ENCODE measurements at places on chromosomes 12 and 14.

DNA sequence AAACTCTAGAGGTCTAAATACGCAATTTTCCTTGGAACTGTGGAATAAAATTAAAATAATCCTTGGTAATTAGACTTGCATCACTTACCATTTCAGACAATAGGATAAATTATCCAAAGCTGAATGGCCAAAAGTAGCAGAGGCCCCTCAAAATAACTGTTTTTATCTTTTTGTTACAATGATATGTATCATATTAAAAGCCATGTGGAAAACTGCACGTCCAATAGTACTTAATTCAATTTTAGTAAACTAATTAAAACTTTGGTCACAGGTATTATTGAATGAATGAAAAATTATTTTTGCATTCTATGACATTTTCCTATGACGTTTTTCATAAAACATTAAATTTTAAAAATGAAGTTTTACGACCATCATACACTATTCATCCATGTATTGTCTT, 98.5 kb downstream of the CDK17 start:
- no peak for DNase-seq

- DNase-seq, result peak; percentile 49
Measured at GRCh38 chr14:59632381-59632780, 55.8 kb upstream of the CCDC175 start.

DNA sequence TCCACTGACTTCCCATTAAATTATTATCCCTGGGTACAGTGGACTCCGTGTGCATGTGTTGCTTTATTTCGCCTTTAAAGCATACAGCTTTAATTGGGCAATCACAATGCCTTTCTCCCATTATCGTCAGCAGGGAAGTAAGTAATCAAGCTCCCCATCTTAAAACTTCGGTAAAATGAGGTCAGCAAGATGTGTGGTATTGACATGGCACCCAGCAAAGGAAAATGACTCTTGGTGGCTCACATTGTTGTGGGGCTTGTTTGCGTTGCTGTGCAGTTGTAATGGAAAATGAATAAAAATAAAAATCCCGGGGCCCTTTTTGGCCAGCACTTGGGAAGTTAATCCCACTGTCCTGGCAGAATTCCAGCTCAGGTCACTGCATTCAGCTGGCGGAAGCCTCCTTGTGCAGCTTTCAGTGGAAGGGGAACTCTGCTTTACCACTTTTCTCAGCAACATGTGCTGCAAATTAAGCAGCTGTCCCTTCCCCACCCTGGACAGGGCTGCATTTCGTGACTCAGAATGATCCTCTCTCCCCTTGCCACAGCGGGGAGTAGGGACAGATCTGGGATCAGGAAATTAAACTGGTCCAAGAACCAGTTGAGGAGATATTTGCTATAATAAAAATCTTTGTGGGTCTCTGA, 13.9 kb upstream of the ATP2A2 start:
- peak; percentile 90 for DNase-seq

GRCh38 chr12:89225401-89225800, 126.9 kb downstream of the DUSP6 start:
- DNase-seq, result peak; percentile 71

- no peak for DNase-seq
Measured at GRCh38 chr14:51124029-51124428, 29.1 kb upstream of the TRIM9 start.

GRCh38 chr14:64191756-64192155, 102.4 kb downstream of the ESR2 start:
- peak; percentile 87 for DNase-seq

GRCh38 chr14:38727731-38728130, 375.3 kb downstream of the SEC23A start:
- DNase-seq, result no peak

- DNase-seq, result no peak
Measured at GRCh38 chr12:131378861-131379665, 331.8 kb upstream of the SFSWAP start.

DNA sequence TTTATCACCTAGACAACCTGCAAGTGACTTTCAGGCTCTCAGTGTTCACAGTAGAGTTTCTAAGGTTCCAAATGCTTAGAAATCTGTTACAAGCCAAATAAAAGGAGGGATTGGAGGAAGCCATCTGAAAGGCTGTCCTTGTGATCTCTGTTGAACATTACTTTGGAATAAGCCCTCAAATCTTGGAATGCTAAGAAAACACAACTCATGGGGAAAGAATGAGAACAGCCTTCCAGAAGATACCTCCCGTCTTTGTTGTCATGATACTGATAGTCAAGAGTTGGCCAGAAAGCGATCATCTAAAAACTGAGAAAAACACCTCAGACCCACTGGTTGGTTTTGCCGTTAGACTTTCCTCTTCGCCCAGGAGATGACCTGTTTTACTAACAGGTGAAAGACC, 44.4 kb upstream of the KCNK13 start:
- DNase-seq, result peak; percentile 6

GRCh38 chr12:52873832-52874572, 25.2 kb upstream of the KRT78 start:
- DNase-seq, result peak; percentile 88

DNA sequence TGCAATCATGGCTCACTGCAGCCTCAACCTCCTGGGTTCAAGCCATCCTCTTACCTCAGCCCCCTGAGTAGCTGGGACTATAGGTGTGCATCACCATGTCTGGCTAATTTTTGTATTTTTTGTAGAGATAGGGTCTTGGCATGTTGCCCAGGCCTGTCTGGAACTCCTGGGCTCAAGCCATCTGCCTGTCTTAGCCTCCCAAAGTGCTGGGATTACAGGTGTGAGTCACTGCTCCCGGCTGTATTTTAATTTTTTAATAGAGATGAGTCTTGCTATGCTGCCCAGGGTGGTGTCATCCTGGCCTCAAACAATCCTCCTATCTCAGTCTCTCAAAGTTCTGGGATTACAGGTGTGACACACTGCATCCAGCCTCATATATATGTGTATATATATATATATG, 31.7 kb upstream of the GPRC5A start:
- DNase-seq, result no peak

GRCh38 chr12:99745895-99746294, 98.3 kb downstream of the GARIN6 start:
- no peak for DNase-seq

- DNase-seq, result peak; percentile 66
Measured at GRCh38 chr14:55803873-55804553, 224.0 kb downstream of the KTN1 start.

DNA sequence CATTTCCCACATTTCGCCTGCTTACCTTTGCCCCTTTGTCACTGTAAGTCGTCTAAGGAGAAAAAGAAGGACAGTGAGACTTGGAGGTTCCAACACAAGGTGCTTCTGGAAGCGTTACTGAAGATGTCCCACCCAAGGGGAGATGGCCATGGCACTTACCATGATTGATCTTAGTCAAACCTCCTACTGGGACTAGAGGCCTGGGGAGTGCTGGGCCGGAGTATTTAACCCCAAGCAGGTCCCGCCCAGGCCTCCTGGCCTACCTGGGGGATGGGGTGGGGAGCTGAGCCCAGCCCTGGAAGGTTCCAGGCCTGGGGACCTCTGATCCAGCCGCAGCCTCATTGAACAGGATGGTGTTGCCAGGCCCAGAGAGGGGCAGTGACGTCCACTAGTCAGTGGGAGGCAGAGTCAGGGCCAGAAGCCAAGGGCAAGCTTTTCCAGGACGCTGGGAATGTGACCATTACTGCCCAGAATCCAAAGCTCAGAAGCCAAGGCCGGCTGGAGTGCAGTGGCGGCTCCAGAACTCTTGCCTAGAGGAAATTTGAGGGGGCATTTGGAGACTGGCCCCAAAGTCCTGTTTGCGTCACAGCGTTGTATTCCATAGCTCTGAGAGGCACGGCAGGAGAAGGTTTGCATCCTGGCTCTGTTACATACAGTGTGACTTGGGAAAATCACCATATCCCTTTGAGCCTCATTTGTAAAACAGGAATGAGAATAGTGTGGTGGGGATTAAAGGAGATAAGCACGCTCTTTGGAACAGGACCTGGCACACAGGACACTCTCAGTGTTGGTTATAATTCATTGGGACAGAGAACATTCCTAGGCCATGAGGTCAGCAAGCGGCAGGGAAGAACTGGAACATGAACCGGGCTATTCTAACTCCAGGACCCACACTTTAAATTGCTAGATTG, at the start of gene HPD:
Gene HPD (minus strand): TSS at position 198 of the 911 bp plus-strand sequence. CDS start 36 bp downstream, at position 162.
- DNase-seq, result peak; percentile 88

Data from fibroblast of pulmonary artery (primary cell).